Mesothelial cell of epicardium (in vitro differentiated cells): ENCODE measurements at places on chromosomes 6 and 20. TPM values are rescaled to one million over a fixed set of nuclear protein-coding genes. Genes with fewer than 3 reads are reported as not detected.

DNA sequence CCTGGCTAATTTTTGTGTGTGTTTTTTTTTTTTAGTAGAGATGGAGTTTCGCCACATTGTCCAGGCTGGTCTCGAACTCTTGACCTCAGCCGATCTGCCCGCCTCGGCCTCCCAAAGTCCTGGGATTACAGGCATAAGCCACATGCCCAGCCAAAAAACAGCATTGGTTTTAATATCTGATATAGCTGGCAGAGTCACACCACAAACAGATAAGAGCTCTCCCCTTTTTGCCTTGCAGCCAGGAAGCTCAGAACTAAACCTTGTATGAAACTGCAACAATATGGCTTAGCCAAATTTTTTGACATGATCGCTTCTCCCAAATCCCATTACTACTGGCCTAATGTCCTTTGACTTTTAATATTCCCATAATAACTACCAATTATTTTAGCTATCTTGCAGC lies 4.9 kb downstream of the ACOT8 start:
- H3K4me3 ChIP-seq: no peak overlapping the region
- H3K4me1 ChIP-seq: peaks cover 11% of the 10 kb centered on the region
- DNase-seq: no peak
- no peaks in the 10 kb centered on the region for H3K27me3 ChIP-seq

CFAP206 gene
- total RNA-seq: 1.0 to 1.6 TPM (median 1.5 TPM) in 3 replicates

CTCFL gene
- total RNA-seq: 0.23 to 0.33 TPM (median 0.27 TPM) in 3 replicates

DNA sequence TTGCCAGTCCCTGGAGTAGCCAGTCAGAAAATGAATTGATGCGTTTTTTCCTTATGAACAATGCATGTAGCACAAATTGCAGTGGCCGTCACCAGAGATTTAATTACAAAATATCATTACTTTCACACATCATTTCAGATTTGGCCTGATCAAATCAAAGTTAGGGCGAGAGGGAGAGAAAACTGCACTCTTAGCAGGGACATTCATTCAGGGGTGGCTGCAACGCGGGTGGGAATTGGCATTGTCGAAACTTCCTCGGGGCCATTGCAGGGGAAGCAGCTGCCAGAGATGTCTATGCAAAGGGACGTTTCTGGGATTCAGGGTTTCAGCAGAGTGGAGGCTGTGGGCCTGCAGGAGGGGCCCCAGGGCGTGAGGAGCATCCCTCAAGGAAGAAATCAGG lies 76.5 kb upstream of the TOP1 start:
- DNase-seq: no peak
- no peaks in the 10 kb centered on the region for H3K4me1 ChIP-seq
- H3K27me3 ChIP-seq: peaks cover 44% of the 10 kb centered on the region
- H3K4me3 ChIP-seq: no peak overlapping the region
- no peak overlapping the region for H3K27ac ChIP-seq

- H3K27me3 ChIP-seq: no peaks in the 10 kb centered on the region
- no peak for DNase-seq
- peak overlapping the region; percentile 32 for H3K27ac ChIP-seq
These were observed 768.4 kb downstream of the TFAP2A start for GRCh38 chr6:9646342-9647070.

DNA sequence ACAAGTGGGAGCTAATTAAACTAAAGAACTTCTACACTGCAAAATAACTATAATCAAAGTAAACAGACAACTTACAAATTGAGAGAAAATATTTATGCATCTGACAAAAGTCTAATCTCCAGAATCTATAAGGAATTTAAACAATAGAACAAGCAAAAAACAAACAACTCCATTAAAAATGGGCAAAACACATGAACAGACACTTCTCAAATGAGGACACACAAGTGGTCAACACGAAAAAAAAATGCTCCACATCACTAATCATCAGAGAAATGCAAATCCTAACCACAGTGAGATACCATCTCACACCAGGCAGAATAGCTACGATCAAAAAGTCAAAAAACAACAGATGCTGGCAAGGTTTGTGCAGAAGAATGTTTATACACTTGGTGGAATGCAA lies 36.2 kb downstream of the STMND1 start:
- H3K27me3 ChIP-seq: no peaks in the 10 kb centered on the region
- no peak for DNase-seq
- H3K27ac ChIP-seq: no peak overlapping the region
- H3K4me3 ChIP-seq: no peak overlapping the region
- H3K4me1 ChIP-seq: no peaks in the 10 kb centered on the region
- H3K36me3 ChIP-seq: peaks cover 3% of the 10 kb centered on the region

GRCh38 chr6:30888816-30889495 lies 4.6 kb downstream of the DDR1 start:
- peaks cover 18% of the 10 kb centered on the region for H3K36me3 ChIP-seq
- peaks cover 39% of the 10 kb centered on the region for H3K4me1 ChIP-seq
- no peak overlapping the region for H3K4me3 ChIP-seq
- no peak for DNase-seq

DNA sequence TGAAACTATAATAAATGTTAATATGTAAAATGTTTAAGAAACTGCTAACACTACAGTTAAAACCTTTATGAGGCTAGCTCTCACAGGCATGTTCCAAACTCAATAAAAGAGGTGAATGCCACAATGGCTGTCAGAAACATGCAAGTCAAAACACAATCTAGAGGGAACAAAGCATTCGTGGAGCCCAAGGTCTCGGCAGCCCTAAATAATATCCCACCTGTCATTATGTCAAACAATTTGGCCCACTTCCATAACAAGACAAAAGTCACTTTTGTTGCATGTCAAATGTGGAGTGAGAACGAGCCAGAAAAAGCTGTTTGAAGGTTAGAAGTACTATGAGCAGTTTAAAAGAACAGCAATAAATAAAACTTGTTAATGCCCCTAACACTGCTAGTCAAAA lies 181.9 kb downstream of the GMDS start:
- peaks cover 19% of the 10 kb centered on the region for H3K4me1 ChIP-seq
- H3K36me3 ChIP-seq: no peaks in the 10 kb centered on the region
- no peak overlapping the region for H3K4me3 ChIP-seq
- DNase-seq: no peak

DNA sequence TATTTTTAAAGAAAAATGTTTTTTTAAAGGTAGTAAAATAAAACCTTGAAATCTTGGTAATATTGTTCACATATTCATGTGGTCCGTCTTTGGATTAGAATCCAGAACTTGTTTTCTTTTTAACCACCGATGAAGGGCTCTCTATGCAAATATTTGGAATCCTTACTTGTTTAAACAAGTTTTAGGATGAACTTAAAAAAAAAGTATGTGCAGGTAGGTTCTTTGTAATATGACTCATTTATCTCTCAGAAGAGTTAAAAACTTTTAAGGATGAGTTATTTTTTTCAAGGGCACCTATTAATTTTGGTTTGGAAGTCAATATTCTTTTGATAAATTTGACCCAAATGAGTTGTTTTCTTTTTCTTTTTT lies 8.9 kb downstream of the DSP start:
- no peak for DNase-seq
- no peaks in the 10 kb centered on the region for H3K36me3 ChIP-seq
- H3K27ac ChIP-seq: no peak overlapping the region
- no peaks in the 10 kb centered on the region for H3K27me3 ChIP-seq
- H3K4me1 ChIP-seq: peaks cover 56% of the 10 kb centered on the region
- no peak overlapping the region for H3K4me3 ChIP-seq

GRCh38 chr6:25242567-25242966 lies 36.6 kb upstream of the CARMIL1 start:
- peaks cover 39% of the 10 kb centered on the region for H3K4me1 ChIP-seq
- H3K4me3 ChIP-seq: no peak overlapping the region
- no peaks in the 10 kb centered on the region for H3K27me3 ChIP-seq
- H3K36me3 ChIP-seq: no peaks in the 10 kb centered on the region

- H3K27me3 ChIP-seq: peaks cover 4% of the 10 kb centered on the region
- H3K4me3 ChIP-seq: no peak overlapping the region
- no peak overlapping the region for H3K27ac ChIP-seq
- DNase-seq: no peak
- no peaks in the 10 kb centered on the region for H3K4me1 ChIP-seq
- H3K36me3 ChIP-seq: no peaks in the 10 kb centered on the region
These were observed 120.0 kb upstream of the AGPAT4 start for GRCh38 chr6:161393839-161394364.

- H3K27ac ChIP-seq: no peak overlapping the region
- no peak overlapping the region for H3K4me3 ChIP-seq
- H3K36me3 ChIP-seq: no peaks in the 10 kb centered on the region
These were observed 11.9 kb upstream of the NSFL1C start for GRCh38 chr20:1478566-1478965.

GRCh38 chr20:37299718-37300528 lies 10.5 kb downstream of the MANBAL start:
- no peak for DNase-seq
- H3K27ac ChIP-seq: peak overlapping the region; percentile 40
- no peak overlapping the region for H3K4me3 ChIP-seq
- H3K36me3 ChIP-seq: peaks cover 36% of the 10 kb centered on the region
- H3K4me1 ChIP-seq: peaks cover 15% of the 10 kb centered on the region

GRM1 gene
- total RNA-seq: 0.11 to 0.16 TPM in 2 of 3 replicates, not detected in the other

GRCh38 chr6:165774903-165775601 lies 112.0 kb upstream of the PDE10A start:
- no peak overlapping the region for H3K27ac ChIP-seq
- H3K36me3 ChIP-seq: no peaks in the 10 kb centered on the region
- DNase-seq: no peak
- H3K27me3 ChIP-seq: peaks cover 37% of the 10 kb centered on the region
- peaks cover 9% of the 10 kb centered on the region for H3K4me1 ChIP-seq

SALL4 gene
- 14.8 to 20.5 TPM (median 18.9 TPM) in 3 replicates for total RNA-seq

DNA sequence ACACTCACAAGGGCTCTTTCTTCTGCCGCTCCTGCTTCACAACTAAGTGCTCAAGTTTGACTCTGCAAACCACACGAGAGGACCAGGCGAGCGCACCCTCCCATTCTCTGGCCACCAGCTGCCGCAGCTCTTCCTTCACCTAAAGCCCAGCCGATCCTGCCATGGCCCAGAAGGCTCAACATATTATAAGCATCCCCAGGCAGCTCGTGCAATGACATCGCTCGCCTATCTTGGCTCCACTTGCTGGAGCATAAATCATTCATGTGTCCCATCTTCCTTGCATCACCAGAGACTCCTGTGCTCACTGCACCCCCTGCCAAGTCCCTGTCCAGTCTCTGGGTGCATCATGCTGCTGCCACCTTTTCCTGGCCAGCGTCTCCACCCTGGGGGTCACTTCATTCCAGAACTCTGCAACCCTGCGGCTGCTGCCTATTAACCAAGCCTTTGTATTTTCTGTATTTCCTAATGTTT lies 59.0 kb downstream of the PSMG4 start:
- no peak for DNase-seq
- no peak overlapping the region for H3K4me3 ChIP-seq
- H3K4me1 ChIP-seq: no peaks in the 10 kb centered on the region
- no peak overlapping the region for H3K27ac ChIP-seq

GRCh38 chr20:46040902-46041535 lies 12.0 kb downstream of the SLC12A5 start:
- H3K27ac ChIP-seq: no peak overlapping the region
- peak; percentile 65 for DNase-seq
- H3K36me3 ChIP-seq: no peaks in the 10 kb centered on the region
- no peaks in the 10 kb centered on the region for H3K4me1 ChIP-seq
- no peak overlapping the region for H3K4me3 ChIP-seq
- H3K27me3 ChIP-seq: peaks cover 72% of the 10 kb centered on the region

DNA sequence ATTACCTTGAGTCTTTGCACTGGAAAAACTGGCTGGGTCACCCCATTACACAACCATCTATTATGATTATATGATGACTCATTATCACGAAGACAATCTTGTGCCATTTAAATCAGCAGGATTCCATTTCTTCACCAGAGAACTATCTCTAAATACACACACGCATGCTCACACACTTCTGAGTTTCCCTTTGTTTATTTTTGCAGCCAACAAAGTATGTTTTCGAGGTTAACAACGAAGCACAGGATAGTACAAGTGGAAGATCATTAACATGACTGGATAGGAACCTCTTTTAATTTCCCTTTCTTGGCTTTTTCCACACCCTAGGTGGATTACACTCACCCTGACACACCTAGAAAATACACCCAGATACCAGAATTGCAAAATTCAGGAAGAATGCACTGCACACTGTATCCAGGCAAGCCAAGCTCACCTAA lies 18.9 kb downstream of the PERP start:
- no peaks in the 10 kb centered on the region for H3K27me3 ChIP-seq
- DNase-seq: no peak
- no peak overlapping the region for H3K4me3 ChIP-seq
- H3K27ac ChIP-seq: peak overlapping the region; percentile 96
- H3K4me1 ChIP-seq: peaks cover 45% of the 10 kb centered on the region

EFCAB8 gene
- 0.11 to 0.51 TPM (median 0.47 TPM) in 3 replicates for total RNA-seq

DNA sequence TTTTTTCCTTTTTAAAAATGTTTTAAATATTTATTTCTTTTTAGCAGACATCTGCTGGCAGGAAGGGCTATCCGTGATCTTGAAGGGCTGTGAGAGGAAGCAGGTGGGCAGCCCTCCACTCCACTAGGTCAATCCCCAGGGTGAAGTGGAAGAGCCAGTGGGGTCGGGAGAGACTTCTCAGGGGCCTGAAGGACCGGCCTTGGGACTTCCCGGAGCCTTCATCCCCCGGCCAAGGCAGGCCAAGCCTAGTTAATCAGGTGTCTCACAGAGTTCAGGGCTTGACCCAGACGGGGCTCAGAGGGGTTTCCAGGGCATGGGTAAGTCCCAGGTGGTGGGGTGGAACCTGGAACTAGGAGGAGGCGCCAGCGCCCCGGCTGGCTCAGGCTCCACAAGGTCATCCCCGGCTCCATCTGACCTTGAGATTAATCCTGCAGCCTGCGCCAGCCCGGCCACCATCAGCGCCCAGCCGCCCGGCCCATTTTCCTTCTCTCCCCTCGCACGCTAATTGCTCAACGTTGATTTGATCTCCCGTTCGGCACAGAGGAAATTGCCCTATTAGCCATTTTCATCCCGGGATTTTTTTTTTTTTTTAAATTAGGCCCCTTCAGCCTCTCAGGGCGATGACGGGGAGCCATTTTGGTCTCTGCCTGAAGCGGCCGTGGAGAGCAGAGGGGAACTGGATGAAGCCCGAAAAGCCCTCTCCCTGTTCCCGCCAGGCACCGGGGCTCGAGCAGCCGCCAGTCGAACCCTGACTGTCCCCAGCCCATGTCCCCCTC lies 44.4 kb downstream of the MDFI start:
- no peak overlapping the region for H3K4me3 ChIP-seq
- H3K27me3 ChIP-seq: peaks cover 3% of the 10 kb centered on the region
- H3K4me1 ChIP-seq: peaks cover 27% of the 10 kb centered on the region
- no peak for DNase-seq
- no peak overlapping the region for H3K27ac ChIP-seq

DNA sequence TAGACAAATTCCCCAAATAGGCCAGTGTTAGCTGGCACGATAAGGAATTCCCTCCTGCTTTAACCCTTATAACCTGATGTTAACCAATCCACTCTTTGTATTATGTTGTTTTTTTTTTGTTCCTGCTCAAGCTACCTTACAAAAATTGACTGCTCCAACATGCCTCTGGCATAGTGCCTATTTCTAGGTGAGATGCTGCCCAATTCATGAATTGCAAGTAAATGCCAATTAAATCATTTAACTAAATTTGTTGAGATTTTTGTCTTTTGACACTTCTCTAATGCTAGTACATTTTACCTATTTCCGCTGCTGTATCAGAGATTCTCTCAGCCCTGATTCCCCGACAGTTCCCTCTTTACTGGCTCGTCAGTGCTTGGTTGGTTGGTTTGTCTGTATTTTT lies 66.5 kb downstream of the HECA start:
- no peak for DNase-seq
- no peak overlapping the region for H3K4me3 ChIP-seq
- no peak overlapping the region for H3K27ac ChIP-seq
- no peaks in the 10 kb centered on the region for H3K27me3 ChIP-seq

SERAC1 gene
- total RNA-seq: 9.8 to 10.4 TPM (median 9.8 TPM) in 3 replicates

- no peak overlapping the region for H3K27ac ChIP-seq
- no peak overlapping the region for H3K4me3 ChIP-seq
- peaks cover 6% of the 10 kb centered on the region for H3K27me3 ChIP-seq
- DNase-seq: no peak
These were observed 64.4 kb downstream of the PREX1 start for GRCh38 chr20:48763216-48763914.
